ENCODE measurements at places on chromosomes 2 and 18. TPM values are rescaled to one million over a fixed set of nuclear protein-coding genes. Genes with fewer than 3 reads are reported as not detected.
A peak's percentile ranks its signal among the peaks of the same experiment; 100 is the strongest.

The LAMA3 gene
- 47.3 TPM for total RNA-seq

The SKA1 gene
- total RNA-seq: 0.36 TPM

The CYP27C1 gene
- total RNA-seq: 0.31 TPM

The CAPN13 gene
- total RNA-seq: 0.98 TPM

The OTOF gene
- total RNA-seq: 0.13 TPM

- DNase-seq: peak; percentile 87
Observed at GRCh38 chr2:188293601-188294351, 2.1 kb downstream of the GULP1 start.

DNA sequence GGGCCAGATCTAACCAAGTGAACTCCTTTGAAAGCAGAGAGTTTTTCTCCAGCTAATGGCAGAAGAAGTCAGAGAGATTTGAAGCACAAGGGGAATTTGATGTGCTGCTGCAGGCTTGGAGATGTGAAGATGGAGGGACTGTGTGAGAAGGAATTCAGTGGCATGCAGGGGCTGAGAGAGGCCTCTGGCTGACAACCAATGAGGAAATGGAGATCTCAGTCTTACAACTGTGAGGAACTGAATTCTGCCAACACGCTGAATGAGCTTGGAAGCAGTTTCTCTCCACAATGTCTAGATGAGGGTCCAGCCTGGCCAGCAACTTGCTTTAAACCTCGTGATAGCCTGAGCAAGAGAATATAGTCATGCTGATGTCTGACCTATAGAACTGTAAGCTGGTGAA is 224.1 kb upstream of the DPP10 start:
- no peak for DNase-seq

DNA sequence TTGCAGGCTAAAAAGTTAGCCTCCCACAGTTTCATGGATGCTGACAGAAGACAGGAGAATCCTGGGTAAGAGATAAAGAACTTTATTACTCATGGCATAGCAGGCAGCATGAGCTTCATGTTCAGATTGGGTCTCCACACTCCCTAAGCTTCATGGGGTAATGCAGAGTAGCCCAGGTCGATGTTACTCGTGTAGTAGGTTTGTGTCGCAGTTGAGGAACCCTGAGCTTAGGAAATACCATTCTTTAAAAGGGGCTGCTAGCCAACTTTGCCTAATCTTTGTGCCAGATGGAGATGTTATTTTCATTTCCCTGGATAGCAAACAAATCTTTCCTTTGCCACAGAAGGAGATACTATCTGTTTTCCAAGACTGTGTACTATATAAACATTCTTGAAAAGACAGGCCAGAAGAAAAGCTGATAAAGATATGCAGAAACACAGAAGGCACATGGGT is 117.6 kb downstream of the LTBP1 start:
- DNase-seq: no peak

The ST3GAL5 gene
- total RNA-seq: 46.1 TPM

DNA sequence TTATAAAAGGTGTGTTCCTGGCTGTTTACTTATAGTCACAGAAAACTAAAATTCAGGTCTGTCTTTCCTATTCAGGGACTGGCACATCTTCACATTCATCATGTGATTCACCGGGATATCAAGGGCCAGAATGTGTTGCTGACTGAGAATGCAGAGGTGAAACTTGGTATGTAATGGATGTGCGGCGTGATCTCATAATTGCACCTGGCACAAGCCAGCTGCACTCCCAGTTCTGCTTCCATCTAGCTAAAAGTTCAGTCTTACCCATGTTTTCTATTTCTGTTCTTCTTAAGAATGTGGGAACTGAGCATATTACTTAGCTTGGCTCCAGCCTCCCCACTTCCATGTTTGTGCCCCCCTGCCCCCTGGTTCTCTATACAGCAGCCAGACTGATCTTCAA is 131.9 kb downstream of the MAP4K4 start:
- no peak for DNase-seq

- no peak for DNase-seq
Observed at GRCh38 chr2:147352264-147353071, 492.4 kb upstream of the ACVR2A start.

DNA sequence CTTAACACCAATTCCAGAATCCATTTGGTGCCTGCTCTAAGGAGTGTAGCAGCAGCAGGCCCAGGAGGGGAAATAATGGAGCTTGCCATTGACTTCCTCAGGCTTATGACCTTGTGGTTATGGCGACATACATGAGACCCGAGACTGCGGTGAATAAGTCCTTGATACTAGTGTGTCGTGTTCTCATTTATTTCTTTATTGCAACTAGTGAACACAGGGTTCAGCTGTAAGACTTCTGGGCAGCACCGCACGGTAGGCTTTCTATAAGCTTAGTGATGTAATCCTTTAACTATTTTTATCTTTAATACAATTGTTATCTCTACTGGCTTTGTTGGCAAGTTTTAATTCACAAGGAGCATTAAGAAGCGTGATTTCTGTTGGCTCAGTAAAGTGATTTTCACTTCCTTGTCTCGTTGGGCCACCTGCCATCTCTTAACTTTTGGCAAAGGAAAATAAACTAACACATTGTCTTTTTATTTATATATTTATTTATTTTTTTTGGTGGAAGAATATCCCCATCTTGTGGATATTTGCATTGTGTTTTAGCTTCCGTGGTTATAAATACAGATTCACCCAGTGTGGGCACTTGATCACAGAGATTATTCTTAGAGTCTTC is 139.8 kb downstream of the LTBP1 start:
- no peak for DNase-seq

DNA sequence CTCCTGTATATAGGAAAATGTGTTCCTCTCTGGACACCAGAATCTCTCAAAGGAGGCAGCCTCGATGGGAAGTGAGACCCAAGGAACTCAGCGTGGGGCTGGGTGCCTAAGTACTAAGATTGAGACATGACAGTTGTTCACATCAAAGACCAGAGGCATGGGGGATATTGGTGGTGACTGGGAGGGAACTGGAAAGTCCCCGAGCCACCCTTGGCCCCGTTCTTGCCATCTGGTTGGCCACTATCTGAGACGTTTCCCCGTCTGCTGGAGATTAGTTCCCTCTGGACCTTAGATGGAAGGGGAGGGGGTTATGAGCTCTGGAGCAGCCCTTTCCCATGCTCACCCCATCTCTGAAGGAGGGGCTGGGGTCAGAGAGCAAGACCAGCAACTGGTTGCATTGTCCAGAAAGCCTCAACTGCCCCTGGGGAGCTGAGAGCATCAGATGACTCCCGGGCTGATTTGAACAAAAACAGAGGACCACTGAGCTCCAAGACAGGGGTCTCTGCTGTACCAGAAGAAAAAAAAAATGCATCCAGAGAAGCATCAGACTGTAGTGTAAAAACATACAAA is 11.8 kb downstream of the FBLN7 start:
- no peak for DNase-seq

DNA sequence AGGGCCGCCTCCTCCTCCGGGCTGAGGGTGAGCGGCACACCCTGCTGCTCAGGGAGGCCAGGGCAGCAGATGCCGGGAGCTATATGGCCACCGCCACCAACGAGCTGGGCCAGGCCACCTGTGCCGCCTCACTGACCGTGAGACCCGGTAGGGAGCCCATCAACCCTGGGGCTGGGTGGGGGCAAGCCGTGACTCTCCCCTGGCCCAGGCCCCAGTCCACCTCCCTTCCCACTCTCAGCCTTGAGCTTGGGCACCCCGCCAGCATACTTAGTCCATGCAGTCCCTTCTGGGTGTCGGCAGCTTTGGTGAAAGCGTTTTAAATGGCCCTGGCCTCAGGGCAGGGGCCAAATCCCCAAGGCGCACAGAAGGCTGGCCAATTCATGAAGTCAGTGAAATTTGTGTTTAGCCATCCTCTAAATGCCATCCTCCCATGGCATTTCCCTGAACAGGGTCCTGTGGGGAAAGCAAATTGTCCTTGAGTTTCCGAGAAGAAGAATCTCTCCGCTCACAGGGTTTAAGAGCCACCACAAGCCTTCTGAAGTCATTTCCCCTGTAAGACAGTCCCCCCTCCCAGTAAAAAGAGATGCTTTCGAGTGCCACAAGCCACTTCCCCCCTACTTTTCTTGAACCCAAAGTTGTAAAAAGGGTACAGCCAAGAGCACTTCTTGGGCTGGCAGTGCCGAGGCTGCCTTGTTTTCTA is 17.2 kb downstream of the SPEG start:
- no peak for DNase-seq

GRCh38 chr18:57747809-57748680 is 55.1 kb downstream of the ATP8B1 start:
- no peak for DNase-seq

DNA sequence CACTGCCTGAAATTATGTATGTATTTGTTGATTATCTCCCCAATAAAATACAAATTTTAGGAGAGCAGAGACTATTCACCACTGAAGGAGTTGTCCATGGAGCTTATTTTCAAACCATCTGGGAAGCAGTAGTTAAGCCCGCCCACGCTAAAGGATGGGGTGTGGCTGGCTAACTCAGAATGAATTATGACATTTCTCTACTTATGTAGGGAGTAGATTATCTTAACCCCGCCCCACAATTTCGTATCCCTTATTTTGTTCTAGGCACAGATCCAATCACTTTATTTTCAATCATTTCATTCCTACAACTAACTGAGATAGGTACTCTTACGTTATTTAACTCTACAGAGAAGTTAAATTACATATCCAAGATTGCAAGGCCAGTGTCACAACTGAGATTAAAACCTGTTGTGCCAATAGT is 1.4 kb upstream of the LAPTM4A start:
- peak; percentile 69 for DNase-seq

The SLC16A14 gene
- total RNA-seq: 7.4 TPM

GRCh38 chr2:57981083-57981768 is 65.4 kb upstream of the VRK2 start:
- DNase-seq: no peak

The INHA gene
- total RNA-seq: 0.53 TPM

- DNase-seq: peak; percentile 55
Observed at GRCh38 chr18:79933765-79934164, 17.7 kb downstream of the SLC66A2 start.

GRCh38 chr2:64477979-64478378 is 24.0 kb downstream of the LGALSL start:
- DNase-seq: no peak

All from sciatic nerve (tissue), 2 donors.